ENCODE measurements at places on chromosomes 5 and 9.

GRCh38 chr9:6590334-6590733 is 55.2 kb downstream of the GLDC start:
- no peak for DNase-seq

GRCh38 chr5:38925154-38925925 is 79.5 kb downstream of the OSMR start:
- no peak for DNase-seq

- no peak for DNase-seq
These were observed 75.8 kb downstream of the DPYSL3 start for GRCh38 chr5:147434049-147434448.

GRCh38 chr5:1494780-1495524 is 28.8 kb downstream of the LPCAT1 start:
- DNase-seq, result no peak

DNA sequence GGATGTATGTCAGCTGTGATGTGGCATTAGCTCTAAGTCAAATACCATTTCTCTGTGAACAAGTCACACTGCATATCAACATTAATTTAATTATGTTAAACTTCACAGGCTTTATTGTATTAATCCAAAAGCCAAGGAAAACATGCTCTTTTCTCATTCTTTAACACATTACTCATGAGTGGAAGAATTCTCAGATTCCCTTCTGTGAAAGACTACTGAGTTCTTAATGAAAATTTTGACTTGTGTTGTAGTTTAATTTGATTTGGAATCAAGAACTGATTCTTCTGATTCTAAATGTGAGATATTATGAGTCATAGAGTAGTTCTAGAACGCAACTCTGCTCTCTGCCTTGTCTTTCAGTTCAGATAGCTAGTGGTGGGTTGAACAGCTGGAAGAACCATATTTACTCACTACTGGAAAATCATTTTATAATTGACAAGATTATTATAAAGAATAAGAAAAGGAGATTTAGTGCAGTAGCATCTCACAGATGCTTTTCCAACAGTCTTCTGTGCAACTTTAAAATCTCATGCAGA is 90.6 kb downstream of the VCAN start:
- DNase-seq, result no peak

DNA sequence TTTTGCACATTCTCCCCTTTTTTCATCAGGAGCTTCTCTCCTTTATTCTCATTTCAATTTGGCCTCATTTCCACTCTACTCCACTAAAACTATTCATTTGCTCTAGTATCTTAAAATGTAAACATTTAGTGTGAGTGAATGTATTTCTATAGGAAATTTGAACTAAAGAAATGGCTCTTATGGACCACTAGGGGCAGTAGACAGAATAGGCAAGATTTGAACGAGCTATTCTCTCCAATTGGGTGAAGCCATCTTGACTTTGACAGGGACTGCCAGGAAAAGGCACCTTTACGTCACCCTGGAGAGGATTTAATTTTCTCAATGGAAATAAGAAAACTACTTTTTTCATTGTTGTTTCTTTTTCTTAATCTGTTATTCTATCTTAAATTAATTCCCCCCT is 666.3 kb downstream of the DNAH5 start:
- no peak for DNase-seq

- no peak for DNase-seq
These were observed 507.3 kb upstream of the TNC start for GRCh38 chr9:115625251-115625650.

GRCh38 chr5:74579215-74579614 is 61.3 kb downstream of the ENC1 start:
- DNase-seq, result no peak

DNA sequence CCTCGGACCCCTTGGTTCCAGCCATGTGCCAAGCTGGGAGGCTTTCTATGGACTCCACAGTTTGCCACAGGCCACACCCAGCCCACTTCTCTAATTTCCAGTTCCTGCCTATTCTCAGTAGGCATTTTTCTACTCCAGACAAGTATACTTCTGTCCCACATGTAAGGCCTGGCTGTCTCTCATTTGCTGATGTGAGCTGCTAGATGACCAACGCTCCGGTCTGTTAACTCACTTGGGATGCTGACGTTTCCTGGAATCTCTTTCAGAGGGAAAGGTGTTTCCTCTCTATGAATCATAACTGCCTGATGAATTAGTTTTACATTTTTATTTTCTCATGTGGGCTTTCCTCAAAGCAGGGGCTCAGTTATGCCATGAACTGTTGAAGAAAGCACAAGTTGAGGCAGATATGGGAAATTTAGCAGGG is 36.3 kb downstream of the ERGIC1 start:
- DNase-seq, result no peak

DNA sequence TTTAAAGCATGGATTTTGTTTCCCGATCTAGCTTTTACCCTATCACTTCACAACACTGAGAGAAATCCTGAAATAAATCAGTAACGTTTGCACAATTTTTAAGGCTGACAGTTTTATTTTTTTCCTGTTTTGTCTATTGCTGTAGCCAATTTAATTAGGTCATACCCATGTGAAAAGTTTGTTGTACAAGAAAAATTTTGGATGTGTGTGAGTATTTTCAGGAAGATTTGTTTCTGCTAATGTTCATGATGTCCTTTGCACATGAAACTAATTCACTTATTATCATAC is 237.8 kb downstream of the ARRDC3 start:
- DNase-seq, result no peak

- DNase-seq, result no peak
These were observed 137.6 kb downstream of the DRD1 start for GRCh38 chr5:175306381-175306780.

- no peak for DNase-seq
These were observed 14.8 kb upstream of the TUT7 start for GRCh38 chr9:86368871-86369521.

GRCh38 chr5:132635873-132636272 is 22.1 kb upstream of the IL13 start:
- no peak for DNase-seq

DNA sequence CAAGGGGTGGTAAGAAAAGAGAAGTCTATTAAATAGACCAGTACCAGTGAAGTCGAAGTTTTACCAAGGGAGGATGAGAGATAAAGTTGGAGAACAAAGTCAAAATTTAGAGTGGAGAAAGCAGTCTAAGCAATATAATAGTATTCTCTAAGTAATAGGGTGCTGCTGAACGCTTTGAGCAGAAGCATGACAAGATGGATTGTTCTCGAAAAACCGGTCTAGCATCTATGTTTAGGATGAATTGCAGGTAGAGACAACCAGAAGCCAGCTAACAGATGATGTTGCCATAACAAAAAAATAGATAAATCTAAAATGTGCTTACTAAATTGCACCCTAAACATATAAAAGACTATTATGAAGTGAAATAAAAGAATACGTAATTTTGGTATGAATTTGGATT is 237.0 kb downstream of the PRELID2 start:
- DNase-seq, result no peak
